Right ventricle myocardium superior (tissue), 1 donor: ENCODE measurements at places on chromosomes 3 and 15. TPM values are rescaled to one million over a fixed set of nuclear protein-coding genes. Genes with fewer than 3 reads are reported as not detected.

Gene DZIP3
- 14.3 TPM for total RNA-seq

Gene PPP1R14D
- total RNA-seq, result not detected

Gene GRAMD1C
- total RNA-seq, result 1.1 TPM

Gene NANOGP8
- not detected for total RNA-seq

Gene ATP10A
- total RNA-seq, result 0.75 TPM

Gene GOLGA8G
- not detected for total RNA-seq

Gene SLC51A
- total RNA-seq, result not detected

Gene EPHA6
- 0.70 TPM for total RNA-seq

Gene CDHR4
- total RNA-seq, result not detected

Gene SUSD5
- total RNA-seq, result 2.4 TPM

Gene FETUB
- not detected for total RNA-seq

Gene TBCCD1
- total RNA-seq, result 6.2 TPM

Gene SKOR1
- total RNA-seq, result 0.11 TPM

Gene UQCRC1
- 1,265 TPM for total RNA-seq

Gene VGLL3
- total RNA-seq, result 2.7 TPM

Gene AADACL2
- not detected for total RNA-seq

Gene VPS13C
- 32.8 TPM for total RNA-seq

Gene CPNE9
- not detected for total RNA-seq

Gene MESP1
- total RNA-seq, result 11.6 TPM

Gene BAHD1
- 16.2 TPM for total RNA-seq

Gene TM4SF4
- total RNA-seq, result not detected

Gene GASK1A
- 0.75 TPM for total RNA-seq

Gene ABI3BP
- total RNA-seq, result 28.8 TPM

Gene NR2E3
- 0.70 TPM for total RNA-seq

Gene TRH
- not detected for total RNA-seq

Gene ST3GAL6
- 34.1 TPM for total RNA-seq

Gene SEMA3B
- total RNA-seq, result 19.9 TPM
